GM12878 (cell line): ENCODE measurements at places on chromosomes 12 and 14. TPM values are rescaled to one million over a fixed set of nuclear protein-coding genes. Genes with fewer than 3 reads are reported as not detected.
A peak's percentile ranks its signal among the peaks of the same experiment; 100 is the strongest.

The PRIMA1 gene
- not detected in 2 replicates for total RNA-seq

The HCFC2 gene
- total RNA-seq: 9.2 and 9.4 TPM in 2 replicates

The CLEC9A gene
- total RNA-seq: not detected in 2 replicates

The SLC22A17 gene
- total RNA-seq: 0.11 TPM in 1 of 2 replicates, not detected in the other

The IL22 gene
- total RNA-seq: not detected in 2 replicates

The CCDC197 gene
- not detected in 2 replicates for total RNA-seq

GRCh38 chr12:120265473-120266179, at the start of gene PXN:
PXN (minus strand) TSS chr12:120265730; CDS start chr12:120265629, 101 bp downstream.
- peak; percentile 28 for DNase-seq

DNA sequence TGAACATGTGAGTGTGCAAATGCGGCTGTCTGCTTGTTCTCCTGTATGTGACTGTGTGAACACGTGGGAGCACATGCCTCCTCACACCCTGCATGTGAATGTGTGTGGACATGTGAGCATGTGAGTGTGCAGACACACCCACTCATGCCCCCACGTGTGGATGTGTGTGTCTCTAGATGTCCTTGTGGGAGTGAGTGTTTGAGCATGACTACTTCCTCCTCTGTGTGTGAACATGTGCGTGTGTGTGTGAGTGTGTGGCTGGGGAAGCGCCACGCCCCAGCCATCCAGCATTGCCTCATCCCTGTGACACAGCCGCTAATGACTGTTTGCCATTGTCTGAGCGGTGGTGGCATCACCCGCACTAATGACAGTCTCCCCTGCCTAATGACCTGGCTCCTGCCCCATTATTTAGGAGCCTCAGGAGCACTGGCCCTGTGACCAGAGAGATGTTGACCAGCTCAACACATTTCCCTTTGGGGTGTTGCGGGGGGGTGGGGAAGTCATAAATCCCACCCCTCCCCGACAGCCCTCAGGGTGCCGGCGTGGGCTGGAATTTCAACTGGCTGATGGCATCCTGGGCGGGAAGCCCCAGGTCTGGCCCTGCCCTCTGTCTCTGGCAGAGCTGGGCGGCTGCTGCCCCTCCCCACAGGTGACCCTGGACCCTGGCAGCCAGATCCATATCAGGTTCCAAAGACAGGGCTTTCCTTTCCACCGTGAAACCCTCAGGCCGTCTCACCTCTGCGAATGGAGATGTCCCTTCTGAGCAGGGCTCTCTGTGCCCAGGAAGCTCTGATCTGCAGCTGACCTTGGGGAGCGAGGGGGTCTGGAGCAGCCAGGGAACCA, 11.5 kb upstream of the KRT80 start:
- DNase-seq: no peak

DNA sequence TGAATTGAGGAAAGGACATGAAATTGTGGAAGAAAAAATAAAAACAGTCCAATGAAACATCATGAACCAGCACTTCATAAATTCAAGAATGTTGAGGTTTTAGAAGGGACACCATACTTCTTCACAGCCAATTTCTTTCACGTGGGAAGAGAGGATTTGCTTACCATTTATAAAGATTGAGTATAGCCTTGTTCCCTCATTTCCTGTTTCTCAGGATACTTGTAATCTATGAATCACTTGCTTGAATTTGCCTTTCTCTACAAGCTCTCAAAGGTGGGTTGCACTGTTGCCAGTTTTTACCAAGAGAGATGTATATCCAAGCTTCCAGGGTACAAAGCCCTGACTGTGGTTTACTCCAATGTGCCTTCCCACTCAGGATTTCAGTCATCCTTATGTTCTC, 116.1 kb downstream of the DUSP6 start:
- DNase-seq: no peak

DNA sequence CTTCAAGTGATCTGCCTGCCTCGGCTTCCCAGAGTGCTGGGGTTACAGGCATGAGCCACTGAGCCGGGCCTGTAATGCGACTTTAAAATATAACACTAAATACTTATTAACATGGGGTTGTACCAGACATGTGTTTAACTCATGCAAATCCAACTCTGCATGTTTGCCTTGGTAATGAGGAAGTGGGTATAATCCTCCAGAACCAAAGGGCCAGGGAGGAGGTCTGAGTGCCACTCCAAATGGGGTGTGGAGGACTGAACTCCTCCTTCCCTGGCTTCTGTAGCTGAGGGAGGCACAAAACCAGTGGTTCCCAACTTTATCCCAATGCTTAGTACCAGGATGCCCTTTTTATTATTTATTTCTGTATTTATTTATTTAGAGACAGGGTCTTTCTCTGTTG, 61.6 kb upstream of the MED13L start:
- no peak for DNase-seq

DNA sequence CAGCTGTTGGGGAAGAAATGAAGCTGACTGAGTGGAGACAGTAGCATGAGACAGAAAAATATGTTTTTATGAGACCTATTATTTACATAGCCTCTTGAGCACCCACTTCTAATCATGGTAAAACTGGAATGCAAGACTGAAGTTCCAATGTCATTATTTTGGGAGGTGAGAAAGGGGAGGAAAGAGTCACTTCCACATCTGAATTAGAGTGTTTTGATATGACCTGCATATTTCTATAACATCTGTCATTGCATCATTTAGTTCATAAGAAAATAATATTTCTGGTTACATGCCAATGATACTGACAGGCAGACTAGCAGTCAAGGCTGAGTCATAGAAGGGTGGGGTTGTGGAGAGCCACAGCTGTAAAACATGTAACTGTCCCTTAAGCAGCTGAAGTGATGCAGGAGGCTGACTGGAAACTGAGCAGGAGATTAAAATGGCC, 26.7 kb downstream of the NTN4 start:
- no peak for DNase-seq

DNA sequence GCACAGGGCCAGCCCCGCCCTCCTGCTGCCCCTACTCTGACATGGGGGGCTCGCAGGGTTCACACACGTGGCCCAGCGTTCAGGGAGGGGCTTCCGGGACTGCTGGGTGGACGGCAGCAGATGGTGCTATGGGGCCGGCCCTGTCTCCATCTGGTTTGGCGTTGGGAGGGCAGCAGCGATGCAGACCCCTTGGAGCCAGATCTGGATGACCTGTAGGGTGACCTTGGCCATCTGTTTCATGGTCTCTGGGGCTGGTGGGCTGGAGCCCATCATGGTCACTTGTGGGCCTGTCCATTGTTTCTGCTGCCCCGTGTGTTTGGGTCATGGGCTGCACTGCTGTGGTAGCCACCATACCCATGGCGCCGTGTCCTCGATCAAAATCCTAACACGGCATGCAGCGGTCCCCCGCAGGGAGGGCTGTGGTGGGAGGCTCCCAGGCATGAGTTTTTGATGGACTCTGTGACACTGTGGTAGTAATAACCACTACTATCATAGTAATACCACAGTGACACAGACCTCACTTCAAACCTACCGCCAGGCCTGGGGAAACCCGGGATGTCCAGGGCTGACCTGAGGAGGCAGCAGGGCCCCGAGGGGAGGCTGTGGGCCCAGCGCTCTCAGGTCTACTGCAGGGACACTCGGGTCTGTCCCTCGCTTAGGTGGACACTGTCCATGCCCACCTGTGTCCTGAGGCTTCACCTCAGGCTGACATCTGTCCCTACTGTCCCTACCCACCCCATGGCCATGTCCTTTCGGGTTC, 359.4 kb downstream of the TMEM121 start:
- no peak for DNase-seq

- DNase-seq: no peak
These were observed 139.1 kb downstream of the ERC1 start for GRCh38 chr12:1130164-1130563.

DNA sequence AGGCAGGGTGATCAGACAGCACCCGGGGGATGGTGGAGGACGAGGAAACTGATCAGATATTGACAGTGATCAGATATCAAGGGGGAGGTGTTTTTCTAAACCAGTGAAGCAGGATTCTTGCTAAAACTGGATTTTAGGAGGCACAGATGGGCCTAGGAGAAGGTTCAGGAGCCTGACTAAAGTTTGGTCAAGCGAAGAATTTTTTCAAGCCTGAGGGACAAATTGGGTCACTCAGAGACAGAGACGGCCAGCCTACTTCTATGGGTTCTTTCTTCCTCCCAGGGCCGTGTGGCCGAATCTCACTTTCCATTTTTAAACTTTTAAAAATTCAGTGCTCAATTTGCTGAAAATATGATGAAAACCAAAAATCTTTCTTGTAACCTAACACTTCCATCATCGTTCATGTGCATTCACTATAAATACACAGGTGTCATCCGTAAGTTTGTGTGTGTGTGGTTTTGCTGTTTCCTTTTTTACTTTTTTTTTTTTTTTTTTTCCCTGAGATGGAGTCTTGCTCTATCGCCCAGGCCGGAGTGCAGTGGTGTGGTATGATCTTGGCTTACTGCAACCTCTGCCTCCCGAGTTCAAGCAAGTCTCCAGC, 68.5 kb downstream of the RIN3 start:
- no peak for DNase-seq

DNA sequence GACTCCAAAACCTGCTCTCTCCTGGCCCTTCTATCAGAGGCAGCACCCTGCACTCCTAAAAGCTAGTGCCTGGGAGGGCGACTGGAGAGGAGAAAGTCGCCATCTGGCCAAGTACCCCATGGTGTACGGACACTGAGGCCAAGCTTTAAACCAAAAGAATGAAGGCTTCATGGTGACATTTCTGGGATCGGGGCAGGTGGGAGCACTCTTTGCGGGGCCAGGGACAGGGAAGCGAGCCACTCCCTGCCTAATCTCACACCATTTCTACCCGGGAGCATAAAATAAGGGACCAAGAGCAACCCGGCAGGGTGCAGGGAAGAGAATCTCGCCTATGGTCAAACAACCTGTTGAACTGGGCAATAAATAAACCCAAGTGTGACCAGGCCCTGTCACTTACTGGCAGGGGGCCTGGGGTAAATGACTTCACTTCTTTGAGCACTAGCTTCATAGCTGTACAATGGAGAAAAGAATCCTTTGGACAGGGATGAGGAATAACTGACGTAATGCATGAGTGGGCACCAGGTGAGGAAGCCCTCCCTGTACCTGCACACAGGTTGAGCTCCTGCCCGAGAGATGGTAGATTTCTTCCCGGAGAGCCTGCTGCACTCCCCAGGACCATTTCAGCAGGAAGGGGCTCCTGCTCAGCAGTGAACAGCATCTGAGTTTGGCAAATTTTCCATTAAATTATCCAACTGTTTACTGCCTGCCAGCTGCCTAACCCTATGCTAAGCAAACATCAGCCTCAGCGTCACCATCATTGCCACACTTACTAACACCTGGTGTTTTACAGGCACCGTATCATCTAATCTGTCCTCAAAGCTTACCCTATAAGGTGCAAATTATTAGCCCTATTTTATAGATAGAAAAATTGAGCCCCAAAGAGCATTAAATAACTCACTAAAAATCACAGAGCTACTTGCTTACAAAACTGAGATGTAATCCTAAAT, 2.0 kb downstream of the SERPINA1 start:
- no peak for DNase-seq
